Osteoblast (primary cell): ENCODE measurements at places on chromosomes 12 and 14. TPM values are rescaled to one million over a fixed set of nuclear protein-coding genes. Genes with fewer than 3 reads are reported as not detected.

DNA sequence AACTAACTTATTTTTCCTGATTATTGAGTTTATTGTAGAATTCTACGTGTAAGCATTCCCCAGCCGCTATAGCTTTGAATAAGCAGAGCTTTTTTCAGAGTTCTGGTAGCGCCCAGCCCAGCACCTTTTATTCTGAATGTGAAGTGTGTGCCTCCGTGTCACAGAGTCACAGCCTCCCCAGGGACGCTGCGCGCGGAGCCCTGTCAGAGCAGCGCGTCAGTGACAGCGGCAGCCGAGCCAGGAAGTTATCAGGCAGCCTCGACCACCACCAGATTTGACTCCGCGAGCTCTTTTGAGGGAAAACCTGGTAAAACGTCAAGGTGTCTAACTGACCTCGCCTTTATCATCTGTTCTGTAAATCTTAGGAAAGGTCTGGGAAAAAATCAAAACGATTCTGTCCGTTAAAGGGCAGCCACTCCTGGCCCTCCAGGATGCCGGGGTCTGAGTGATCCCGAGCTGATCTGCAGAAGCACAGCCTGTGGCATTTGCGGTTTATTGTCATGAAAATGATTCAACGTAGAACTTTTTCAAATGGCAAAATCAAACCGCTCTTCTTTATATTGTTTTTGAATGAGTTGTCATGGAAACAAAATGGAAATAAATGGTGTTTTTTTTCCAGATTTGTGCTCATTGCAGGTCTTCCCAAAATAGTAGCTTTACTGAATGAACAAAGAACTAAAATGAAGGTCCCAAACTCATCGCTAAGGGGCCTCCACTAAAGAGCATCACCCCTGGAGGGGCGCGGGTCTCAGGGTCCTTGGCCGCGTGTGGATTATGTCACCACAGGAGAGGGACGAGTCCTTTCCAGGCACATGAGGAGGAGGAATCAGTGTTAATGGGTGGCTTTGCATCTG is 43.1 kb upstream of the MMP17 start:
- DNase-seq = peak; percentile 84

Gene A2ML1
- under 0.01 TPM in 1 of 2 replicates, not detected in the other for total RNA-seq

GRCh38 chr14:95068521-95068920 is 88.8 kb downstream of the DICER1 start:
- no peak for DNase-seq

GRCh38 chr14:36069535-36069900 is 107.0 kb downstream of the PTCSC3 start:
- no peak for DNase-seq

Gene HOXC9
- 8.3 and 11.6 TPM in 2 replicates for total RNA-seq

Gene SPATA7
- 21.4 and 29.2 TPM in 2 replicates for total RNA-seq

- no peak for DNase-seq
Measured at GRCh38 chr12:120266180-120266870, 795 bp upstream of the PXN start.

DNA sequence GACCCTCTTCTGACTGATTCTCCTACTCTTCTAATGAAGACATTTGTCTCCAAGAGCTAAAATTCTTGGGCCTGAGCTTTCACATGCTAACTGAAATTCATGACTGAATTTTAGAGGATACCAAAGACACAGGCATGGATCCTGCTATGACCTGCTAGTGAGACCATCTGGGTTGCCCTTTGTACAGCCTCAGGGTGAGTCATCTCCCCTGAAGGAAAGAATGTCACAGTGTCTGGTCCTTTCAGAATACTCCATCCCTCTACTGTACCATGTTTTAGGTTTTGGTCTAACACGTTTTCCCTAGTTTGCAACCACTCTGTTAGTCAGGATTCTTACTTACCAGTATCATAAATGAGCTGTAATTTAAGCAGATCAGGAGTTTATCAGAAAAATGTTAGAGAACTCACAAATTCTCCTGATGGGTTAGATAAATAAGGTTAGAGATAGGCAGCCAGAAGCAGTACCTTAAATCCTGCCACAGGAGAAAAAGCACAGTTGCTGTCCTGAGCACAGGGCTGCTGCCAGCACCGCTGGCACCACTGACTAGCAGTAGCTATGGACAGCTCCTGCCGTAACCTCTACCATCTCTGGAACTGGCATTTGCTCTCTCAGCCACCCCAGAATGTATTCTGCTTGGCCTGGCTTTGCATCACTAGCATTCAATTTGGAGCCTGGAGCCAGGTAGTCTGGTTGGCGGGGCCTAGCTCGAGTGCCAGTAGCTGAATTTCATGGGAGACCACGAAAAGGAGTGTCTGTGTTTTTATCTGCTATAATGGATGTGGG is 127.6 kb downstream of the ANO6 start:
- peak; percentile 3 for DNase-seq

DNA sequence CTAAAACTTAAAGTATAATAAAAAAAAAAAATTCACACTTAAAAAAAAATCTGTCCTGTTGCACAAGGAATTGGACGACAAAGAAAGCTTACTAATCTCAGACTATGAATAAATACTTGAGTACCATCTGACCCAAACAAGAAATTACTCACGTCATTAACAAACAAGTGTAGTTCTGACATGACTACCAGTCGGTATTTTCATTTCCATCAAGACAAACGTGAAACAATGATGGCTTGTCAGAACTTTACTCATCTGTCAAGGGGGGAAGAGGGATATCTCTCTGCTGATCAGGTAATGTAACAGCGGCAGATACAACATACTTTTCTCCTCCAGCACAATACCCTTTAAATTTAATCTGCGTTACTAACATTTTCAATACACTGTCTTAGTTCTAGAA is 78.3 kb downstream of the CDK17 start:
- DNase-seq = no peak

GRCh38 chr12:4001841-4002240 is 128.6 kb upstream of the PARP11 start:
- no peak for DNase-seq

DNA sequence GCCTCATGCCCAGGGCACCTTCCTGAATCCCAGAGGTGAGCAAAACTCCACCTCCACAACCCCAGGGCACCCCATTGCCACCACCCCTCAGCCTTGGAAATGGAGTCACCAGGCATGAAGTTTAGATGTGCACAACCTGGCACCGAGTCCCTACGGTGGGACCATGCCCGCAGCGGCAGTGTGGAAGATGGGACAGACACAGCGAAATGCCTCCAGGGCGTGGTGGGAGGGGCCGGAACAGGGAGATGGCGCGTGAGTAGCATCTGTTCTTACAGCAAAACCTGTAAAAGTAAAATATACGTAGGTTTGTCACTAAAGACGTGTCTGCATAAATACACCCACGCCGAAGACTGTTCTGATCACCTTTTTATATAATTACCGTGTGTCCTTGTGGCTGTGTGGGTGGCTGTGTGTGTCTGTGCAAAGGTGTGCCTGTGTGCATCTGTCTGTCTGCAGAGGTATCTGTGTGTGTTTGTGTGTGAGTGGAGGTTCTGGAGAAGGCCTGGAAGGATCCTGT is 17.4 kb upstream of the DEGS2 start:
- DNase-seq = no peak

Gene TAS2R7
- total RNA-seq = not detected in 2 replicates

- peak; percentile 39 for DNase-seq
Measured at GRCh38 chr14:56193347-56193746, 75.1 kb downstream of the PELI2 start.

DNA sequence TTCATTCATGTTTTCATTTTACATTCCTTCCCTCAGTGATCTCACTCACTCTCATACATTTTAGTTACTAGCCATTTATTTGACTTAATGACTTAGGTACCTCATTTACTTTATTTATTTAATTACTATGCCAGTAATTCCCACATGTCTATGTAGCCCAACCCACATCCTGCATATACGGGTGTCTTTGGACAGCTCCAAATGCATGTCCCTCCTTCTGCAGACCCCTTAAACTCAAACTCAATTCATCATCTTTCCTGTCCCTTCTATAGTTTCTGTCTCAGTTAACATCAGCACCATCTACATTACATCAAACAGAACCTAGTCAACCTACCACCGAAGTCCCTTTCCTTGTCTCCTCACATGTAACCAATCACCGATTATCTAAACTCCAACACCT is 2.8 kb downstream of the CLEC1A start:
- DNase-seq = no peak

DNA sequence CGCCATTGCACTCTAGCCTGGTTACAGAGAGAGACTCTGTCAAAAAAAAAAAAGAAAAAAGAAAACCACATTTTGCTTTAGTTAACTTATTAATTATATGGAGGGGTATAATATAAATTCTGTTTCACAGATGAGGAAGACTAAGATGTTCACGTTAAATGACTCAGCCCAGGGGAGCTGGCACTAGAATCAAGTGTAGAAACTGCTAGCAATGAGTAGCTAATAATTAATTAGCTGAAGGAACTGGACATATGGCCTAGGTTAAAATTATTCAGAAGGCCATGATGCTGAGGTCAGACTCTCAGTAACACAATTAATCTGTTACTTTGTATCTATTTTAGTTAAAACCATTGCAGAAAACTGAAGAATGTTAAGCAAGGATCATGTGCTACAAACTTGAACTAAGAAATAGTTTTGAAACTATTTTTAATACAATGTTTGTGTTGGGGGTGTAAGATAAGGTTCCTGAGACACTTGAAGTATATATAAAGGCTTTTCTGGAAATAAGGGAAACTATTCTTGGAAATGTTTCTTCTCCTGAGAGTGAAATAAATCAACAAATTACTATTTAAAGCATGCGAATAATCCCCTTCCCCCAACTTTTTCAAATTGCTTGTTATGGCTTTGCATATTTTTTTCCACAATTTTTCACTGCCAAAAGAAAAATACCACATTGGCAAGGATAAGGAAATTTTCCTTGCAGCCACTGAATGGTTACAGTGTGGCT is 589.3 kb downstream of the SOX5 start:
- DNase-seq = no peak

- no peak for DNase-seq
Measured at GRCh38 chr12:20262119-20262518, 106.2 kb upstream of the PDE3A start.

DNA sequence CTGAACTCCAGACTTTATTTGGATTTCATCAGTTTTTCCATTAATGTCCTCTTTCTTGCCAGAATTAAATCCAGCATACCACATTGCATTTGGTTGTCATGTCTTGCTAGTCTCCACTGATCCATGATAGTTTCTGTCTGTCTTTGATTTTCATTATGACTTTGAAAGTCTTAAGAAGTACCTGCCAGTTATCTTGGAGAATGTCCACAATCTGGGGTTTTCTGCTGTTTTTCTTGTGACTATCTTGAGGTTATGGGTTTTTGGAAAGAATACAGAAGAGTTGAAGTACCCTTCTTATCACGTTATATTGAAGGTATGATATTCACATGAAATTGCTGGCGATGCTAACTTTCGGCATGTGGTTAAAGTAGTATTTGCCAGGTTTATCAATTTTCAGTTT is 282.3 kb upstream of the PRICKLE1 start:
- no peak for DNase-seq
